ENCODE measurements at places on chromosomes 11 and 22.

DNA sequence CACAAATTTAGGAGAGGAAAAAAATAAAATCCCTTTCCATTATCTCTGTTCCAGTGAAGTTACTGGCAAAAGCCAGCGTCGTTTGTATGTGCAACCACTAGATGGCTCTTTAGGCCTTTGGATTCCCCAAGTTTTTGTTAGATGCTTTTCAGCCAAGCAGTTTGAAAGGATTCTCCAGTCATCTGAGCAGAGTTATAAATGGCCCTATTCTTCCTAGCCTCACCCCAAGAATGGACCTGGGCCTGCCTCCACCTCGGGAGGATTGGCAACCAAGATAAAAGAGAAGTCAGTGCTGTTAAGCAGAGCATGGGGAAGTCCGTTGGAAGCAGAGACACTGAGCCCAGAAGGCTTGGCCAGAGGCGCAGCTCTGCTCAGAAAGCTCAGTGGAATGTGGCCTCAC is 15.4 kb downstream of the FAM181B start:
- DNase-seq, result peak; percentile 34

DNA sequence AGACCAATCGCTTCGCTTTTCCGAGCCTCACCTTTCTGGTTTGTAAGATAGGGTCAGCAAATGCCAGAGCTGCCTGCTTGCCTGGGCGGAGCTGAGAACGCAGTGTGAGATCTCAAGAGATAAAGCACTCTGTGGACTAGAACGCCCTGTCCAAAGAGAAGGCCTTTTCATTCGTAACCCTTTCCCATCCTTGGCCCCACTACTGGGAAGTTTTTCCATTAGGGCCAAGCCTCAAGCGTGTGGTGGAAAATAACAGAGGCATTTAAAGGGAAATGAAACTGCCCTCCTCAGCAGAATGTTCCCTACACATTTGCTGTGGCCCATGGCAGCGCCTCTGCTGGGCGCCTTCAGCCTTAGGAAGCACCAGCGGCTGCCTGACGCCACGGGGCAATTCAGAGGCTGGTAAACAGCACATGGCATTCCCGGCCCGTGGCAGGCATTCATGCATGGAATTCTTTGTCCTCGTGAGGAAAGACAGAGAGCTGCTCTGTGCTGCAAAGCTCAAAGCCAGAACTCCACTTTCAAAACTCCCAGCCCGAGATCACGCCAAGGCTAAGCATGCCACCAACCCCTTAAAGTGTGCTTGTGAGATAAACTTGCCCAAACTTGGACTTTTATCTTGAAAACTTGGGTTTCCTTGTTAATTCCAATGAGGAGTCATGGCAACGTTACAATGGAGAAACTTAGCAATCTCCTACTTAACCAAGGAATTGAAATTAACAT is 38.1 kb downstream of the AHNAK start:
- peak; percentile 22 for DNase-seq

GRCh38 chr22:41380993-41381328 is 781 bp upstream of the TEF start:
- peak; percentile 40 for DNase-seq

- no peak for DNase-seq
Measured at GRCh38 chr11:72309074-72309598, 65.2 kb upstream of the PHOX2A start.

DNA sequence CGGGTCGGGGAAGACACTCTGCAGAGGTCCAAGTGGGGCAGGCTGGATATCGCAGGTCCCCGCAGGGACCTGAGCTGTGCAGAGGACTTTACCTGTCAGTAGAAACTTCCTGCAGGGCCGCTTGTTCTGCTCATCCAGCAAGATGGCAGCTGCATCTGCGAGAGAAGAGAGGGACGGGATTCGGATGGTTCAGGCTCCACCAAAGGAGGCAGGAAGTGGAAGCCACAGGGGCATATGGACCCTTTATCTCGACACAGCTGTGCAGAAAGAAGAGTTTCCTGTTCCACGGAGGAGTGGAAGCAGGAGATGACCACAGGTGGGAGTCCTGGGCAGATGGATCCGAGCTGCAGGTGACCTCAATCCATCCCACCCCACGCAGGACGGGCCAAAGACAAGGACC is 22.5 kb downstream of the CABP7 start:
- no peak for DNase-seq

DNA sequence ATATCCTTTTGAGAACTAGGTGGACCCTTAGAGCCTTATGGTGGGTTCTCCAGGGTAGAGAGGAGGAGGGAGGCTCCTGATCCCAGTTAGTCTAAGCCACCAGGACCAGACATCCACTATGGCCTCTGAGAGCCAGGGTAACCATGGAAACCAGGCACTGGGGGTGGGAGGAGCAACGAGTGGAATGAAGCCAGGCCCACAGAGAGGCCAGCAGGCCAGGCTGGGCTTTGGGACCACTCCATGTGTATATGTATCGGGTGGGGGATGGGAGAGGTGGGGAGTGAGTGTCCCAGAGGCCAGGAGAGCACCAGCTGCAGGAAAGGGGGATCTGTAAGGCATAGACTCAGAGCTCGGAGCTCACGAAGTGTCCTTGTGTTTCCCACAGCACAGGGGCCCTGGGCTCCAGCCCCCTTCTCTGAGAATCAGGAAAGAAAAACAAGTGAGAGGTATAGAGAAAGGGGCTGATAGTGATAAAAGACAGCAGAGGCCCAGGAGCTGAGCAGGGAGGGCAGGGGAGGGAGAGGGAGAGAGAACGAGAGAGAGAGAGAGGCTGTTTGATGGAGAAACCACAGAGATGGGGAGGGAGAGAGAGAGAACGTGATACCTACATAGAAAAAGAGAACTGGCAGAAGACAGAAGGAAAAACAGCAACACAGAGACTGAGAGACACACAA is 15.5 kb upstream of the TSPAN18 start:
- DNase-seq, result no peak

DNA sequence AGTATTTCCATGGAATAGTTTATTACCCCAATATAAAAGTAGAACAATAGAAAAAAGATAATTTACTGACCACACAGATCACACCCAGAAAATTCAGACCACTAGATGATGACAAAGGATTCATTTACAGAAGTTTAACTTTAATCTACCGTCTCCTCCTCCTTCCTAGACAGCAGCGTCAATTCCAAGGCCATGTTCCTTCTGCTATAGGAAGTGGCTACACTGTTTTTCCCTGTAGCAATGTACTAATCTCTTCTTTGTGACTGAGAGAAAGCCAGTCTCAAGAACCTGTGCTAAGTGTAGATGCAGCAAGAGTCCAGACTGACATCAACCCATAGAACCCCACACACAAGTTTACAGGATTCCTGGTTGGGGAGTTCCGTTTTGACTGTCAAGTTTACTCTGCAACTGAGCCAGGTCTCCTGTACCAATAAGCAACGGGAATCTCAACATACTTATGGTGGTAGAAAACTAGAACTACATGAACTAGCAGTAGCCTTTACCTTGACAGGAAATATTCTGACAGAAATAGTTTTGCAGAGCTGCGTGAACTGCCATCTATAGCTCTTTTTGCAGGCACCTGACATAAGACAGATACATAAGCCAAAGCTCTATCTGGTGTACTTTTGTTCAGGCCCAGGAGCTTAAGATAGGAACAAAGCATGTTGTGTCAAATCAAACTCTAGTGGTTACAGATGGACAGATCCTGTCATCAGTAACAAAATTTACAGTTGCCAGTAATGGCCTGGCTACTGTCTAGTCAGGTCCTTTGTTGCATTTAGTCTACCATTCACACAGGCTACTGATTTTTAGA is 42.9 kb downstream of the MRTFA start:
- no peak for DNase-seq

- DNase-seq, result peak; percentile 98
Measured at GRCh38 chr22:18001040-18001893, 23.1 kb downstream of the MICAL3 start.

DNA sequence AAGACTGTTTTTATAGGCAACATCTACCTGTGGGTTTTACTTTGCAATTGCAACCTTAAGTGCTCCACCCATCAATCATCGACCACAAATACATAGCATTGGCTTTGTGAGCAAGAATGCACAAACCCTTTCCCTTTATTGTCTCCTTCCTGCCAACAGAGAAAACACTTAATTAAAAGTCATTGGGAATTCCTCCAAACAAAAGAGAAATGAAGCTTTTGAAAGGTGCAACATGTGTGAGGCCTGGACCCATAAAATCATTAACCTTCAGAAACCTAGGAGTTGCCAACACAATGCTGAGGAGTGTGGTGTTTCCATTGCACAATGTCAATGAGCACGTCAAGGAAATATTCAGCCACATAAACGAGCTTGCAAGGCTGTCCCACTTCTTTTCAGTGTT is 223.2 kb downstream of the BLID start:
- peak; percentile 68 for DNase-seq

DNA sequence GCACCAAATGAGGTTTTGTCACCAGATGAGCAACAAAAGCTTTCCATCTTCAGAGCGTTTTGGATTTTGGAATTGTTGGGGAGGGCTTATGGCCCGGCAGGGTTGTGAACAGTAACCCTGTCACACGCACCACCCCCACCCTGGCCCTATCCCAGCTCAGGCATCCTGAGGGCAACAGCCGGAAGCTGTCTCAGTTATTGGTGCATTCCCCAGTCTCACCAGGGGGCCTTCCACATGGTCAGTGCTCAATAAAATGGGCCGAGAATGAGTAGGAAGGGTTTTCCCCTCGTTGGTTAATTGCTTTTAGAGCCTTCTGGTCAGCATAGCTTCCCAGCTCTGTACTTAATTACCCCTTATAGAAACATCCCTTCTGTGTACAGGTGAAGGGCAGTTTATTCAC is 46.0 kb downstream of the LRP5 start:
- no peak for DNase-seq

DNA sequence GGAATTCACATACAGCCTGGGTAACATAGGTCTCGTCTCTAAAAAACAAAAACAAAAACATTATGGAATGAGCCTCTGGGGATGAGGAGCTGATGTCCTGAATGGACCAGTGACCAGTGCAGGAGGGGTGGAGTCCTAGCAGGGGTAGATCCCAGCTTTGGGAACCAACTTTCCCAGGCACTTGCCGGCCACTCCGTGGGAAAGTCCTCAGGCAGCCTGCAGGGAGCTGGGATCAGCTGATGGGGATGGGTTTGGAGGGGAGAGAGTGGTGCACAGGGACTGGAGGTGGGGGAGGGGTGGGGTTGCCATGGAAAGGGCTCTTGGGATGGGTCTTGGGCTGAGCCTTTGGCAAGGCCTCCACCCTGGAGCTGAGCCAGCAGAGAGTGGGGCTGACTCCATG is 19.1 kb downstream of the MGAT3 start:
- no peak for DNase-seq

DNA sequence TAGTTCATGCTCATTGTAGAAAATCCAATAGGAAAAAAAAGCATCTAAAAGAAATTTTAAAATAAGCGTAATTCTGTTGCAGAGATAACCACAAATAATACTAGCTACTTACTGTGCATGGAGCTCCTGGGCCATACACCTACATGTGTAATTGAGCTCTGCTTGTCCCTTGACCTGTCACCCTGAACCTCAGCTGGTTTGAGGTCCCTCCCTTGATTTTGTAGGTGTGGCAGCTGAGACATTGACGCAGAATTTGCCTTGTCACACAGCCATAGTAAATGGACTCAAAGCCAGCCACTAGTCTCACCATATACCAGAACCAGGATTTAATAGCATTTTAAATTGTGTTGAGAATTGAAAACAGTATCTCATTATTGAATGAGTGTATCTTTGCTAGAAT is 135.3 kb downstream of the MORC2 start:
- DNase-seq, result no peak

DNA sequence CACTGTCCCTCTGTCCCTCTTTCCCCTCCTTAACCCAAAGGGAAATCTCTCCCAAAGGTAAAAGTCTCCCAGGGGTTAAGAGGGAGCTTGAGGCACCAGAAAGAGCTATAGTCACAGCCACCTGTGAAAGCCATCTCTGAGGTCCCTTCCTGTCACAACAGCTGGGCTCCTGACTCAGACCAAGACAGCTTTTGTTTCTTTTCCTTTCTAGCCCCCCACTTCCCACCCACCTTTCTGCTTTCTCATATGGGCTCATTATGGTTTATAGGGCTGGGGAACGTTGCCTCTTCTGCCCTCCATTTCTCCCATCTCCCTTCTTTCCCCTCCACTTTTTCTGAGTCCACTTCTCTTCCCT is 19.1 kb downstream of the MIF start:
- DNase-seq, result no peak

- DNase-seq, result no peak
Measured at GRCh38 chr11:126254819-126255218, 13.9 kb downstream of the SRPRA start.

DNA sequence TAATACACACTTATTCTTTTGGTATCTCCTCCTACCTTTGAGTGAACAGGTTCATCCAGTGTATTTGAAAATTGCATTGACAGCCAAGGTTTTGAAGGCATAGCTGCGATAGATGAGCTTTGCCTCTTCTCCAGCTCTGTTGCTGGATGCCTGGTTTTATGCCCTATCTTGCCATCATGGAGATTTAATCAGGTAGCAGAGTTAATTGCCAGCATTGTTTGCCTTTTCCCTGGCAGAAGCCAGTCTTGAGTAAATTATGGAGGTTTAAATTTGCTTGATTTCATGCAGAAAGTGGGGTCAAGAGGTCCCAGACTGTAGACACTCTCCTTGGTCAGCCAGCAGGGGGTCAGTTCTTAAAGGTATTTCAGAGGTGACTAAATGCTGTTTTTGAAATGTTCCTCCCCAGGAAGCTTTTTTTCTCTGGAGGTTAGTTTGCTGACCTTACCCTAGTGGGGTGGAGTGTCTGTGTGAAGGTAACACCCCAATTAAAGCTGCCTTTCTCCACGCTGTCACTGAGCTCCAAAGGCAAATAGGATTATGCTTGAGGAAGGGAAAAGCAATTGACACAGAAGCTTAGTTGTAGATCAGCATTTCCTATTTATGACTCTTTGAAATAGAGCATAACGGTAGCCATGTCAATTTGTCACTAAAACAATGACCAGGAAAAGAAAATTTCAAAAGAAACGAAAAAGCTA is 96.0 kb downstream of the EXT2 start:
- no peak for DNase-seq

- no peak for DNase-seq
Measured at GRCh38 chr11:114141863-114142580, 82.5 kb downstream of the ZBTB16 start.

GRCh38 chr22:49861642-49862495 is 8.2 kb downstream of the ZBED4 start:
- no peak for DNase-seq

DNA sequence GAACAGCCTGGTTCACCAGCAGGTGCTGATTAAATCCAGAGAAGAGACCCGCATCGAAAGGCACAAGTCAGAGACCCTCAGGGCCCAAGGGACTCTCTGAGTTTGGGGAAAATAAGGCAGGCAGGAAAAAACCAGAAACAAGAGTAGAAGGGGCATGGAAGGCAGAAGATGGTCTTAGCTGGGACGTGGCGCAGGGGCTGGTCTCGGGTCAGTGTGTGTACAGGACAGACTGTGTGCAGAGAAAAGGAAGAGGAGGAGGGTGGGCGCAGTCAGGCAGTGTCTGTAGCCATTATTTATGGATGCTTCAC is 31.3 kb downstream of the PPP2R1B start:
- DNase-seq, result no peak

GRCh38 chr22:42742940-42743339 is 22.3 kb upstream of the A4GALT start:
- DNase-seq, result no peak

GRCh38 chr22:47307822-47308221 is 545.4 kb downstream of the TBC1D22A start:
- no peak for DNase-seq

Data from astrocyte of the cerebellum (primary cell).